Tibial artery (tissue), 4 donors: ENCODE measurements at places on chromosomes 7 and 10.

GRCh38 chr10:114281006-114281405 is 42.0 kb downstream of the VWA2 start:
- DNase-seq, result peak; percentile 49

DNA sequence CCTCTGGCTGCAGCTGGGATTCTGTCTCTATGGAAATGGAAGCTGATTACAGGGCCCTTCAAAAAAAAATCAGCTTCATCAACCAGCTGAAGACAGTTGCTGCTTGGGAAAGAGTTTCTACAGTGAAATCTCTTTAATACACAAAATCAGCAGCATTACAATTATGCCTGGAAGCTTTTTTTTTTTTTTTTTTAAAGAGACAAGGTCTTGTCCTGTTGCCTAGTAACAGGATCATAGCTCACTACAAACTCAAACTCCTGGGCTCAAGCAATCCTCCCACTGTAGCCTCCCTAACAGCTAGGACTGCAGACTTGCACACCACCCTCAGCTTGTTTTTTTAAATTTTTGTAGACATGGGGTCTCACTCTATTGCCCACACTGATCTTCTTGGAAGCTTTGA is 94.5 kb downstream of the OR13A1 start:
- no peak for DNase-seq

DNA sequence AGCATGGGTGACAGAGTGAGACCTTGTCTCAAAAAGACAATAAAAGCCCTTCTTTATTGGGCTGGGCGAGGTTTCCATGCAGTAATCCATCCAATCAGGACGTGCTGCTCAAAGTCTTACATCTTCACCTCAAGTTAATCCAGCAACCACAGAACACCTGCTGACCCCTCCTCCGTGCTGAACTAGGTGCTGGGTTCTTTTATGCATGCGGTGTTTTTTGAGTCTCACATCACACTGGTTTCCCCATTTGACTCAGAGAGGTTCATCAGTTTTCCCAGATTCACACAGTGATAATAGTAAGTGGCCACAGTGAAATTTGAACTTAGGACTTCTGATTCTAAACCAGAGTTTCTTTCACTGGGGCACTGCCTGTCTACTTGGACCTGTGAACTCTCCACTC is 58.3 kb upstream of the GTF2I start:
- DNase-seq, result no peak

GRCh38 chr10:109769966-109770365 is 153.3 kb downstream of the XPNPEP1 start:
- DNase-seq, result no peak

DNA sequence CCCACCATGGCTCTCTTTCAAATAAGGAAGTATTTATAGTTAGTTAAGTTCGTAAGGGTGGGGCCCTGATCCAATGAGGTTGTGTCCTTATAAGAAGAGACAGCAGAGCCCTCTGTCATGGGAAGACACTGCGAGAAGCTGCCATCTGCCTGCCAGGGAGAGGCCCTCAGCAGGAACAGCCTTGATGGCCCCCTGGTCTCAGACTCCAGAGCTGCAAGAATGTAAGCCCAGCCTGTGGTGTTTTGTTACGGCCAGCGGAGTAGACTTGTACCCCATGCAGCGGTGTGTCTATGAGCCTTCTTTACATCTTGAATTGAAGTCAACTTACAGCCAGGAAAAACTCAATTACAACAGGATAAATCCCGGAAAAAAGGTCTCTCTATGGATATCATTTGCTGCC is 14.3 kb upstream of the LARP4B start:
- DNase-seq, result no peak

DNA sequence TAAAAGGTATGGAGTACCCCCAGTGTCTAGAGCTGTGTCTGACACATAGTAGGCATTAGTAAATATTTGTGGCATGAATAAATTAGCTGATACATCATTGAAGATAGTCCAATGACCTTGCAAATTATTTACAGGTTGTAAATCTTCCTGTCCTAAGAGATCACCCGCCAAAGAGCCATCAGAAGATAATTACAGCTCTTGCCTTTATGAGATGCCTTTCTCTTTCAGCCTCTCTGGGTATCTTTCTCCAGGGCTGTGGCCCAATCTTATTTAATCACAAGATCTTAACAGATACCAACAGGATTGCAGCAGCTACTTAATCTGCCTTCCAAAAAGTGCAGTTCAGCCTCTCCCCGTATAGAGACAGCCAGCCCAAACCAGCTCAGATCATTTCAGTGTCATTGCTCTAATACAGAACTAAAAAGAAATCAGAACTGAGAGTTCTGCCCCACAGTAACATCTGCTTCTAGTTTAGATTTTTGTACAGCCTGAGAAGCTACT is 41.5 kb downstream of the MYOF start:
- no peak for DNase-seq

- DNase-seq, result no peak
These were observed 696.7 kb downstream of the LRMDA start for GRCh38 chr10:76127984-76128589.

DNA sequence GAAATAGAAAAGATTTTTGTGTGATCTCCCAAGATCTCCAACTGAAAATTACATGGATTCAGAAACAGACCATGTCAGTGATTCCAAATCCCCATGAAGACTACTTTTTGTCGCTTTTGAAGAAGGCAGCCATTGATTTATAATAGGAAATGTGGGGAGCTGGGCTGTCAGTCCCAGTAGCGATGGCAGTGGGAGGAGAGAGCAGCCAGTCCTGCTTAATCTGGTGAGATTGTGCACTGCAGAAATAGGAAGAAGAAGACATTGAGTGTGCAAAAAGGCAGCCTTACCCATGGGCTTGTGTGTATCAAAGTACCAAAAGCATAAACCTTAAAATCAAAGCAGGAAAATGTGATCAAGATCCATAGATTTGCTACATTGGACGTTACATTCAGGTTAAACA is 4.8 kb downstream of the ADRB1 start:
- no peak for DNase-seq

GRCh38 chr10:86311906-86312305 is 54.7 kb downstream of the GRID1 start:
- DNase-seq, result no peak

DNA sequence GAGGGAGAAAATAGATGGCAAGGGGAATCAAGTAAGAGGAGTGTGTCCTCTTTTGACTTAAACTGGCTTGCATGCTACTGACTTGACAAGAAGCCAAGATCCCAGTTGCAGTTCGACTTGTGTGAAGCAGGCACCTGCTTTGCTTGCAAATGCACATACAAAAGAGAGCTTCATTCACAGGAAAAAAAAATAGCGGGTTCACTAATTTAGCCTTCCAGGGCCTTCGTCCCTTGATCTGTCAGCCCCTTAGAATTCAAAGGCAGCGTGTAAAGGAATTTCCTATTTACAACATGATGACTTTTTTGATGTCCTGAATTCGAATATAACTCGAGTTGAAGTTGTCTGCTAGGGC is 192.1 kb downstream of the CELF2 start:
- no peak for DNase-seq

DNA sequence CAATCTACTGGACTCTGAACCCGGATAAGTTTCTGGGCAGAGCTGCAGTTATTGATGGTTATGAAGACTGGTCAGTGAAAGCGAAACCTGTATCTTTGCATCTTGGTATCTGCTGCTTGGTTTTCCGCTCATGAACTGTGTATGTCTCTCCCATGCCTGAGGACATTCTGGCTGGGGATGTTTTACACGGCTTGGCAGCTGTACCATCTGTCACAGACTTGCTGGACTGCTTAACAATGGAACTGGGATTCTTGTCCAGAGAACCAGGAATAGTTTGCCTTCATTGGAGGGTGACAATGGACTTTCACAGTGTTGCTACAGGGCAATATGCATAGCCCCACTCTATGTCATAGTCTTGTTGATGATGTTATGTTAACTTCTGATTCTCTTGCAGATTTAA is 119.9 kb upstream of the TMEM106B start:
- no peak for DNase-seq

DNA sequence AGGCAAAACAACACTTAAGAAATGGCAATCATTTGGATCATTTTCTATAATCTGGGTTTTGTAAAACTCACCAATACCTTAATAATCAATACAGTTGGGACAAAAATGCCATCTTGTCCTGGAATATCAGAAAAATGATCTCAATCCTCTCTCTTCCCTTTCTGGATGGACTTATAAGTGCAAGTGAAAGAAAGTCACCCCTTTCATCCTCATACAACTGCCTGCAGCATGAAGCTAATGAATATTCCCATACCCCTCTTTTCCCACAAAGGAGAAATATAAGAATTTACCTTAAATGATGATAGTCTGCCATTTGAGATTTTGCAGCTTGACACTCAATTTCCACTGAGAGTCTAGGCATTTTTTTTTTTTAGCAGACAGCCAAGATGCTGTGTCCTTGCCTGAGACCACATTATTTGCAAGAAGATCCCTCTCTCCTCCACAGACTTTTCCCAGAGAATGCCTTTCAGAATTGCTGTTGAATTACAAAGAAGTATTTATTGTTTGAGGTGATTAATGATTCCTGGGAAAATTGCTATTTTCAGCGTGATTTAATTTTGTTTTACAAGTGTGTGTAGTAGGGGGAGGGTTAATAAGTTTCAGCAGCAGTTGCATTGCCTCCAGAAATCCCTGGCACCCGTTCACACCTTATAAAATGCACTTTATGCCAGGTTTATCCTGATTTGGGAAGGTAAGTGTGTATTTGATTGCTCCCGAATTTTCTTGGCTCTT is 3.8 kb downstream of the HOXA4 start:
- DNase-seq, result no peak

DNA sequence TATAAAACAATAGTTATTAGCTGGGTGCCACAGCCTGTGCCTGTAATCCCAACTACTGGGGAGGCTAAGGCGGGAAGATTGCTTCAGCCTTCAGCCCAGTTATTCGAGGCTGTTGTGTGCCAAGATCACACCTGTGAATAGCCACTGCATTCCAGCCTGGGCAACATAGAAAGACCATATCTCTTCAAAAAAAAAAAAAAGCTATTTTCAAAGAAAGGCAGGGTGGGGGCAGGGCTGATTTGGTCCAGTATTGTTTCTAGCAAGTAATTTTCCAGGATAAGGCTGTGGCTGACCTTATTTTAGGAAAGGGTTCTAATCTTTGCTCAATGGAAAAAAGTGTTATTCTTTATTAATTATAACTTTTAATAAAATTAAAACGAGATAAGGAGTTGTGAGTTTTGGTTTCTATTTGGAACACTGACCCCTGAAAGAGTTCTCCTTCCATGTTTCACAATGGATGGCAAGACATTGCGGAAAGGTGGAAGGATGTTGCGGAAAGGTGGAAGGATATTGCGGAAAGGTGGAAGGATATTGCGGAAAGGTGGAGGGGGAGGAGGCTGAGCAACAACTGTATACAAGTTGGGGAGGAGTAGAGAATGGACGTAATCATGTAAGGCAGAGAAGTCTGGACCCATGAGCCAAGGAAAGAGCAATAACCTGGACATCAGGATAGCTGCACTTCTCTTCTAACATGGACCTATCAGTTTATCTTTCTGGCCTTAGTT is 1.5 kb upstream of the C1GALT1 start:
- no peak for DNase-seq

DNA sequence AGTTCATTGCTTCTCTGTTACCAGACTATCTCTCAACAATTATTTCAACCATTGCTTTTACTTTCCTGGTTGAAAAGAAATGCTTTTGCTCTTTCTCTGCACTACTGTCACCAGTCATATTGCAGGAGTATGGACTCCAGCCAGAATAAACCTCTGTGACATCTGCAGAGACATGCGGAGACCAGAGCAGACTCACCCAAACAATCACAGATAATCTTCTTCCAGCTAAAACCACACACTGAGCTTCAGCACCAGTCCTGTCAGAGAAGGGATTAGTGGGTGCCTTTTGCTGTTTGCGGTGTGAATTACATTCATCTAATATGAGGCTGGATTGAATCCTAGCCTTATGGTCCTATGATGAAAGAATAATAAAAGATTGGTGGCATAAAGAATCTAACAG is 258.6 kb downstream of the CNTNAP2 start:
- DNase-seq, result no peak

- peak; percentile 74 for DNase-seq
These were observed 887 bp downstream of the COL13A1 start for GRCh38 chr10:69802424-69803161.
